ENCODE measurements at places on chromosomes 2 and 18.

DNA sequence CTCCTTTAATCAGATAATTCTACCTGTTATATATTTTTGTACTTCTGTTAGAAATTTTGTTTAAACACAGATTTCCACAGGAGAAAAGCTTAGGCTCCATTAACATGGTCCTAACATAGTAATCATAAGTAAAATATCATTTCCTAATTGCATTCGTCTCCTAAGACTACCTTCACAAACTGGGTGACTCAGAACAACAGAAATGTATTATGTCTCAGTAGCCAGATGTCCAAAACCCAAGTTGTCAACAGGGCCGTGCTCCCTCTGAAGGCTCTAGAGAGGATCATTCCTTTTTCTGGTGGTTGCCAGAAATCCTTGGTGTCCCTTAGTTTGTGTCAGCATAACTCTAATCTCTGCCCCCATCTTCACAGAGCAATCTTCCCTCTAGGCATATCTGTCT is 5.4 kb downstream of the FBXO15 start:
- DNase-seq, result peak; percentile 58

GRCh38 chr18:36441426-36442240 is 144.1 kb downstream of the FHOD3 start:
- no peak for DNase-seq

DNA sequence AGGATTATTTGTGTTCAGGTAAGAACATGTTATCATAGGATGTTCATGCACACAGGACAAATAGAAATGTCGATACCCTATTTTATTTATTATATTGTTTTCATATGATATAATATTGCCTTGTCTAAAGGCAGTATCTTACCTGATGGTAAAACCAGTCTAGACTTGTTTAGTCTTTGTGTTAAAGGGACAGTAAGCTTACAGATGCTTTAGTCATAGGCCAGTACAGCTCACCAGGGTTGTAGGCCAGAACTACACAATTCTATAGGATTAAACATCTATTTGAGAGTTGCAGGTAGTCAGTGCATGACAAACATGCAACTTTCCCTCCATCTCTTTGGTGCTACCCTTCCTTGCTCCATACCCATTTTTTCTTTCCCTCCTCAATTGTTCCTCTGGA is 158.5 kb downstream of the GALNT3 start:
- peak; percentile 34 for DNase-seq

GRCh38 chr2:37917281-37918228 is 7.5 kb upstream of the RMDN2 start:
- DNase-seq, result no peak

- DNase-seq, result no peak
These were observed 66.5 kb upstream of the IGFBP5 start for GRCh38 chr2:216761809-216762208.

DNA sequence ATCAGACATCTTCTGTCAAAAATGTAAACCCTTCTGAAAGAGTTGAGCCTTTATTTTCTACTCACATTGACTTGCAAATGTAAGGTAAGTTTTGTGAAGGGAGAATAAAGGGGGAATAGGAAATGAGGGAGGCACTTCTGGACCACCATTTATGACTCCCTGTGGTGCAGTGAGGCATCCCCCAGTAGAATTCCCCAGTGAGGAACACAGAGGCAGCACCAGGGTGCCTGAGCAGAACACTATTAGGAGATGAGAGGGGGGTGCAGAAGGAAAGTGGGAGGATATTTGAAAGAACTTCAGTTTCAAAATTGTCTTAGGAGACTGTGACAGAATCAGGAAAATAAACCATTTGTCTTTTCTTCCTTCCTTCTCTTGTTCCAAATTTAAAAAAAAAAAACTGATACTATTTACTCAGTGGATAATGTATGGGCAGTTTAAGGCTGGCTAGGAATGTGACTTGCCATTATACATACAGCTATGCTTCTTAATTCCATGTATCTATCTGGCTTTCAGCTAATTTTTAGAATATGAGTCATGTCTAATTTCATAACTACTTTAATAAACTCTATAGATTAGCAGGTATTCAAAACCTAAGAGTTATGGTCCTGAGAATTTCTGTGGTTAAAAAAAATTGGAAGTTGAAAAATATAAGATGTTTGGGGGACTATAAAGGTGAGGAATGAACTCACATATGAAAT is 478.1 kb upstream of the CHAC2 start:
- DNase-seq, result peak; percentile 59

DNA sequence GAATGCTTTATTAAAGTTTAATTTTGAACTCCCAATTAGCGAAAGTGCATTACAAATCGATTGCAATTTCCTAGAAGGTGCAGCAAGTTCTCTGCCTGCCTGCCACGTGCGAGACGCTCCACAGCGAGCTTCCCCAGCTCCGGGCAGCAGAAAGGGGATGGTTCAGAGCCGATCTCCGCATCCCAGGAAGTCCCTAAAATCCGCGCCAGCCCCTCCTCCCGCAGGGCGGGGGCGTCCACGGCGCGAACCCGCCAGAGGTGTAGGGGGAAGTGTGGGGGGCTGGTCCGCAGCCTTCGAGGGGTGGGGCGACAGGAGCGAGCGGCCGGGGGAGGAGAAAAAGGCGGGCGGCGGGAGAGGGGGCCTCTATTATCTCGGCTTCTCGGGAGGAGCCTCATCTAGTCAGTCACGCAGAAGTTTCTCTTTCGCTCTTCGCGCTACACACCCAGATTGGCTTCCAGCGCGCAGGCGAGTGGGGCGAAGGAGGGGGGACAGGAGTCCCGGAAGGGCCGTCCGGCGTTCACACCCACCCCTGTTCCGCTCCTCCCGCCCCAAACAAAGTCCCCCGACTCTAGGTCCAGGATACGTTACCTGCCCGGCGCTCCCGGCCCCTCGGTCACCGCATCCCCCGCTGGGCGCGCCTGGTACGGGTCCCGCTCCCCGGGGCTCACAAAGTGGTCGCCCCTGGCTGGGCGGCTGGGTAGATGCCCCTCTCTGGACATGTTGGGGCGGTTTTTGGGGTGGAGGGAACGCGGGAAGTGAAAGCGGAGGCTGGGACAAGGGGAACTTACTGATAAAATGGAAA is 9.1 kb upstream of the NR4A2 start:
- DNase-seq, result peak; percentile 90

- no peak for DNase-seq
These were observed 273.8 kb downstream of the ZNF521 start for GRCh38 chr18:25077944-25078723.

DNA sequence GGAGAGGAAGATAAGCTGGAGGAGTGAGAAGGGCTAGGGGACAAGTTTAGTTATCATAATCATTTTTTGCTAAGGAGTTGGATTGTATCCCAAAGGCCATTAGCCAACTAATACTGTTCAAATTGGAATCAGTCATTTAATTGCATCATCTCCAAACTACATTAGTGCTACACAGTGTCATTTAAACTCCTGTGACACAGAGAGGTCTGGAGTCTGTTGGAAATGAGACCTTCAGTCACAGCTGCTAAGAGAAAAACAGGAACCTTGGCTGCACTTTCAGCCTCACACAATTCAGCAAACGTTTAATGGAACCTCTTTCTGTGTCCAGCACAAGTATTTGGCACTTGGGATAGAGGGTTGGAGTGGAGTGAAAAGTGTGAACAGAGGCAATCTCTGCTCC is 175.5 kb upstream of the MGAT5 start:
- no peak for DNase-seq

DNA sequence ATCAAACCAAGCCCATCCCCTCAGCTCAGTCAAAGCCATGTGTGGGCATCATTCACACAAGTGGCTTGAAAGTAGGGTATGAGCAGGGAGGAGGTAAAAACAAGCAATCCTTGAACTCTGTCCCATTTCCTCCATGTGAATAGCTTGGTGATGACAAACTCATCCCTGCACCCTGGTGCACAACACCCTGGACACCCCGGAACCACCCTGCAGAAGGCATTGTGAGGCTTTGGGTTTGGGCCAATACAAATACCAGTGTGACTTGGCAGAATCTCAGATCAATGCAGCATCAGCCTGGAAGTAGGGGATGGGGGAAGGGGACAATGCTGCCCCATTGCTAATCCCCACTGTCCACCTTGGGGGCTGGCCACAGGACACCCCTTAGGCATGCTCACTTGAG is 28.6 kb downstream of the TGFA start:
- DNase-seq, result peak; percentile 79

GRCh38 chr2:191325651-191326365 is 80.6 kb downstream of the MYO1B start:
- no peak for DNase-seq

GRCh38 chr2:100281521-100282438 is 40.5 kb downstream of the LONRF2 start:
- DNase-seq, result no peak

GRCh38 chr2:121505005-121505404 is 25.7 kb upstream of the RNU4ATAC start:
- peak; percentile 99 for DNase-seq

GRCh38 chr2:189674374-189675112 is at the start of gene ANKAR:
TSS of gene ANKAR (plus strand) at chr2:189674670. CDS start at chr2:189676491, 1,821 bp downstream.
- peak; percentile 52 for DNase-seq

- no peak for DNase-seq
These were observed 3.8 kb upstream of the RHBDD1 start for GRCh38 chr2:226832061-226832460.

DNA sequence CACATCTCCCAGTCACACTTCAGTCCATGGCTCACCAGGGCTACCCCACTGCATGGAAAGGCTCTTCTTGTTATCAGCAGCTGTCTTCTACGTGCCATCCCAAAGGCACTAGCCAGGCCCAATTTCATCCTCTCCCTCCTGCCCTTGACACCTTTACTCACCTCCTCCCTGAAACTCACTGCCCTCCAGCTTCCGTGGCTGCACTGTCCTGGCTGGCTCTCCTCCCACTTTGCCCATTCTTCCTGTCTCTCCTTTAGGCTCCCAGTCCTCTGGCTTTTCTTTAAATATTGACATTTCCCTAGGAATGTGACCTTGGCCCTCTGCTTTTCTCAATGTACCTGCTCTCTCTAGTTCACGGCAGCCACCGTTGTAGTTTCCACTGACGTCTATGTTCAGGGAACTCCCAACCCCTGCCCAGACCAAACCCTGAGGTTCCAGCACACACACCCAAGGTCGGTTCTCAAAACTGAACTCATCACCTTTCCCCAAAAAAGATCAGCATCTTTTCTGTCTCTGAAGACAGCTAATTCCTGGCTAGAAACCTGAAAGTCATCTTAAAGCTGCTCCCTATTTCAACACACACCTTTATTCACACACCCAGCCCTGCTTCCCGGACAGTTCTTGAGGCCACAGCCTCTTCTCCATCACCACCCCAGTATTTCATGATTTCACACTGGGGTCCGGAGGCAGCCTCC is 36.7 kb downstream of the WDFY1 start:
- DNase-seq, result no peak

GRCh38 chr2:138500592-138501424 is 762 bp upstream of the SPOPL start:
- DNase-seq, result no peak

DNA sequence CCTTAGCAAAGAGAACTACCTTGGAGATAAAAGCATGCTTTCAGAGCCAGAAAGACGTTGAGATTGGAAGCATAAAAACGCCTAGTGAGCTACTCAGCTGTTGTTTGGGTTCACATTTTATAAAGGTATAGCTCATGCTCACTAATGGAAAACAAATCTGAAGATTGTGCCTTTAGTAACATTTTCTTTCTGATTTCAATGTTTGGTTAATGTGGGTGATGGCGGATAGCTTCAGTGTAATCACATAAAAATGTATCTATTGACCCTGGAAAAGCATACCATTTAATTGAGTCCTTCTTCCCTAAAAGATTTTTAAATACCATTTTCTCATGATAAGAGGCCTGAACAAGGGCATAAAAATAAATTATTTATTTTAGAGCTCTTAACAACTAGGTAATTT is 73.4 kb downstream of the DTNA start:
- DNase-seq, result no peak

DNA sequence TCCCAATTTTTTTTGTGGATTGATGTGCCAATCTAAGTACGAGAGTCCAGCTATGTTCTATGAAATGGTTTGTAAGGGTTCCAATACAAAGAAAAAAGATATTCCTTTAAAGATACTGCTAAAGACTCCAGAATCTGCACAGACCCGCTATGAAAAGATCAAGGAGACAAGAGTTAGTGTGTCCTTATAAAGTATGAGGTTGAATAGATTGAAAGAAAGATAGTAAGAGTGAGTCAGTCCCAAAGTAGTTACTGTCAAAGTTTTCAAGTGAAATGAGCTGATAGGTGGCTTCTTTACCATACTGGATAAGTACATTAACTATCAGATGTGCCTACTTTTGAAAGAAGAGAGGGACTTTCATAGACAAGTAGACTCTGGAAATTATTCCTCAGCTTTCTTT is 17.9 kb upstream of the EHBP1 start:
- peak; percentile 50 for DNase-seq

GRCh38 chr18:44961288-44961995 is 280.8 kb downstream of the SETBP1 start:
- DNase-seq, result peak; percentile 50

DNA sequence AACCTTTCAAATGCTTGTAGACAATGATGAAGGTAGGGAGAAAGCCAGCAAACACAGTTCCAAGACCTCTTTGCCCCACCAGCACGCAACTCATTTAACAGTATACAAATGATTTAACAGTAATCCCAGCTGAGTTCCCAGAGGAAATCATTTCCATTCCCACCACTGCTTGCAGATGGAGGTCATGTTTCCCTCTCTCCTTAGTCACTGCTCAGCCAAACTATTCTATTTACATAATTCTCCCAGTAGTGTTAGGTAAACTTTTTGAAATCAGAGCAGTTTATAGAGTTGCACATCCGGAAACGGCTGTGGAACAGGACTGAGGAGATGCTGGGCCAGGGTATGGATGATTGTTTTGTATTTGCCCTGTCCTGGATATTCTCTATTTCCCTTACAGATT is 328.5 kb downstream of the FIGN start:
- DNase-seq, result no peak

DNA sequence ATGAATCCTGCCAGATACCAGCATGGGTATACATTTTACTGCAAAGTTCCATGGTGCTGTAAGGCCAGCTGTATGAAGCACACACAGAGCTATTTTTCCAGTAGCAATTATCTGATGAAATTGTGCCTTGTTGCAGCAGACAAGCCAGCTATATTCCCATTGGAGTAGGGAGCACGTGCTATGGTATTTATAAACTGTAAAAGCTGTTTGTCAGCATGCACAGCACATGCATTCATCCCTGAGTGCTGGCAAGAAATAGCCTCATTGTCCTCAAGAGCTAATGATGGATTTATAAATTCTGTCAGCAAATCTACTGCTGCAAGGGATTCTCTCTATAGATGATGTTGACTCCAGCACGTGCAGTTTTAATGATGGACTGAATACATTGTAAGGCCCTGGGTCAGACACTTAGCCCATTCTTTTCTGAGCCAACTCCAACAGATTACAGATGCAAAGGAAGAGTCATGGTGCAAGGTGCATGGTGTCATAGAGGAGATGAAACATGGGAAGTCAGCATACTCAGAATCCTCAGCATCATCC is 61.7 kb downstream of the KCNS3 start:
- no peak for DNase-seq

DNA sequence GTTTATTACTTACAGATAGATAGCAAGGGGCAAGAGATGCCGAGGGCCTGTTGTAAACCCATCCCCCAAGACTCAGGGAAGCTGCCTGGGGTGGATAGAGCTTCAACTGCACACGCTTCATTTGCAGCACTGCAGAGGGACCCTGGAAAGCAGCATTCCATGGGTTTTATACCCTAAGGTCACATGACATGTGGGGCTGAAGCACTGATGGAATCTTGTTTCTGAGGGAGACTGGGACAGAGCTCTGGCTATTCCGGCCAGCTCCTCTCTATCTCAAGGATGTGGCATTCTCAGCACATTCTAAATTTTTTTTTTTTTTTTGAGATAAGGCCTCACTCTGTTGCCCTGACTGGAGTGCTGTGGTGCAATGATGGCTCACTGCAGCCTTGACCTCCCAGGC is 300.1 kb downstream of the MYCN start:
- DNase-seq, result no peak

GRCh38 chr18:13381331-13381730 is 162.8 kb downstream of the LDLRAD4 start:
- DNase-seq, result no peak

Data from foreskin keratinocyte (primary cell).